Regular cardiac myocyte (primary cell): ENCODE measurements at places on chromosomes 5 and 9. TPM values are rescaled to one million over a fixed set of nuclear protein-coding genes. Genes with fewer than 3 reads are reported as not detected.

The PTGES gene
- total RNA-seq: 9.0 and 40.3 TPM in 2 replicates

The MINAR2 gene
- not detected in 2 replicates for total RNA-seq

The DNM1 gene
- total RNA-seq: 0.38 and 3.1 TPM in 2 replicates

The SPATA31C1 gene
- not detected in 2 replicates for total RNA-seq

The C5 gene
- 3.7 and 5.2 TPM in 2 replicates for total RNA-seq

The RAD1 gene
- total RNA-seq: 20.9 and 37.6 TPM in 2 replicates

The OXCT1 gene
- total RNA-seq: 29.3 and 48.7 TPM in 2 replicates

The AHRR gene
- 19.4 and 26.5 TPM in 2 replicates for total RNA-seq

The DRD1 gene
- total RNA-seq: under 0.01 TPM in 1 of 2 replicates, not detected in the other

The CSF2 gene
- total RNA-seq: 0.38 and 1.1 TPM in 2 replicates

The ZFP2 gene
- total RNA-seq: under 0.01 and 0.28 TPM in 2 replicates

The LVRN gene
- under 0.01 and 0.19 TPM in 2 replicates for total RNA-seq

The THBS4 gene
- 0.38 and 1.1 TPM in 2 replicates for total RNA-seq
